ENCODE measurements at places on chromosomes 4 and X.

DNA sequence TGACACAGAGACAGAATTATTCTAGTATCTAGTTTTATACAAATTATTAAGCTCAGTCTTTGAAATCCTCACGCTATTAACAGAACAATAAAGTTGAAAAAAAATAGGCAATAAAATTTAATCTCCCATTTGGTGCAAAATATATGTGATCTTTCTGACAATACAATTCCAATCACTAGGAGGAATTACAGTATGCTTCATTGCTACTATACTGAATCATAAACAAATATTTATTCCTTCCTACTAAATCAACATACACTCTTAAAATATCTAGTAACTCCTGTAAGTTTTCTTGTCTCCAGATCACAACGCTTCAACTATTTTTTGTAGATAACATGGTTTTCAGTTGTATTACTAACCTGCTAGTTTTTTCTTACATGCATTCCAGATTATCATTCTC, 45.7 kb downstream of the KLHL8 start:
- DNase-seq = no peak

DNA sequence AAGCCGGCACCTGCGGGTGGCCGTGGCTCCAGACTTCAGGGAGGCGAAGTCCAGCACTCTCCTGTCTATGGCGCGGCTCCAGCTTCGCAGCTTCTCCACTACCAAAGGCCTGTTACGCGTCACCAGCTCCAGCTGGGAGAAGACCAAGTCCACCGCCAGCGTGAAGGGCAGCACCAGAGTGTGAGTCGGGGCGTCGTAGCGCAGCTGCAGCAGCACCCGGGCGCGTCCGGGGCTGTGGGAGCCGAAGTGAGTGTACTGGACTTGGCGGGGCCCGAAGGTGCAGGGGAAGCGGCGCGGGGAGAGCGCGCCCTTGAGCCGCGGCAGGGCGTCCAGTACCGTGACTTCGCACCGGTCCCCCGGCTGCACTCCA, 444 bp downstream of the FREM3 start:
- no peak for DNase-seq

DNA sequence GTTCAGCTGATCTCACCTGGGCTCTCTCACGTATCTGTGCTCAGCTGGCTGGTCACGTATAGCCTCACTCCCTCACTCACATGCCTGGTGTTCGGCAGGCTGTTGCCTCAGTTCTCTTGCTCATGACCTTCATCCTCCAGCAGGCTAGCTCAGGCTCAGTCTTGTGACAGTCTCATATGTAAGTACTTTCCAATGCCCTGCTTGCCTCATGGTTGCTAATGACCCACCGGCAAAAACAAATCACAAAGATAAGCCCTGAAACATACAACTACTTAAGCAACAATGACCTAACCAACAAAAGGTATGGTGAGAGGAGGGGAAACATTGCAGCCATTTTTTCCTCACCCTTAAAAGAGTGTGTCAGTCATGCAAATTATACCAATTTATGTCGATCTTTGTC, 25.0 kb downstream of the MEPE start:
- DNase-seq = no peak

GRCh38 chr4:142272452-142272851, 573.6 kb downstream of the INPP4B start:
- DNase-seq = no peak

GRCh38 chr4:86749121-86749520, 100.1 kb downstream of the SLC10A6 start:
- no peak for DNase-seq

DNA sequence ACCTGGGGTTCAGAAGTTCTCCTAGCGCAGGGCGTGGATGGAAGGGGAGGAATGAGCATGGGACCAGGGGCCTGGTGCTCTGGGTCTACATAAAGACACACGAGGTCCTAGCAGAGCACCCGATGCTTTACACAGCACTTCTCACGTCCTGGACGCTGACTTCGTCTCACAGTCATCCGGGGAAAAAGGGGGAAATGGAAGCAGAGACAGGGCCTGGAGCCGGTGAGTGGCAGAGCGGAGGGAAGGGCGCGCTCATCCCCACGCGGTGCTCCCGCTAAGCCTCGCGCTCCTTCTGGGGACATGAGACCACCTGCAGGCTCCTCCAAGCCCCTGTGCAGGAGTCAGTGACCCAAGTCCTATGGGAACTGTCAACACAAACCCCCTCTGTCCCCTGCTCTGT, 157.7 kb downstream of the AFAP1 start:
- no peak for DNase-seq

DNA sequence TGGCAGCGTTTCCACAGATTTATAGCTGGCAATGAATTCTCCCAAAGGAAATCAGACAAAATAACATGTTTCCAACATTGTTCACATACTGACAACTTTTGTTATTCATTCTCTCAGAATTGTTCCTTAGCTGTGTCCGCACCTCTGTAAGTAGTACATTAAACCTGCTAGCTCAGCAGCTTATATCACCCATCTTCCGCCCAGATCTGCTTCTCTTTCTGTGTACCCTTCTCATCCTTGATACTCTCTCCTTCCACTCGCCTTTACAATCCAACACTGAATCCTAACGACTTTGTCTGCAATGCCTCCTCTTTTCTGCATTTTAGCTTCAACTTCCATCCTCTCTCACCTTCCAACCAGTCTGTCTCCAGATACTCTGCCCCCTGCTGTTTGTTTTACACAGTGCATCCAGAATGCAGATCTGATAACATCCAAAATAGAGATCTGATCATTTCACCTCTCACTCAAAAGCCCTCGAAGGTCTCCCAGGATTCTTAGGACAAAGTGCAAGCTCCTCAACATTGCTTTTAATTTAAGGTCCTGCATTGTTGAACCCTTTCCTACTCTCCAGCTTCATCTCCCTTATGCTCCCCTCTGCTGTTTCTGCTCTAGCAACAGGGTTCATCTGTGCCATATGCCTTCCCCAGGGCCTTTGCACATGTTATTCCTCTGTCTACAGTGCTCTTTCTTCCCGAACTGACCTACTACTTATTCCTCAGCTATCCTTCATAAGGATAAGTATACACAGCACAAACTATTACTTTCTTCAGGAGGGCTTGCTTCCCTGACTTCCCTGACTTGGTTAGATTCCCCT, 67.3 kb upstream of the VBP1 start:
- DNase-seq = no peak
